ENCODE measurements at places on chromosomes 2 and 18. TPM values are rescaled to one million over a fixed set of nuclear protein-coding genes. Genes with fewer than 3 reads are reported as not detected.

DNA sequence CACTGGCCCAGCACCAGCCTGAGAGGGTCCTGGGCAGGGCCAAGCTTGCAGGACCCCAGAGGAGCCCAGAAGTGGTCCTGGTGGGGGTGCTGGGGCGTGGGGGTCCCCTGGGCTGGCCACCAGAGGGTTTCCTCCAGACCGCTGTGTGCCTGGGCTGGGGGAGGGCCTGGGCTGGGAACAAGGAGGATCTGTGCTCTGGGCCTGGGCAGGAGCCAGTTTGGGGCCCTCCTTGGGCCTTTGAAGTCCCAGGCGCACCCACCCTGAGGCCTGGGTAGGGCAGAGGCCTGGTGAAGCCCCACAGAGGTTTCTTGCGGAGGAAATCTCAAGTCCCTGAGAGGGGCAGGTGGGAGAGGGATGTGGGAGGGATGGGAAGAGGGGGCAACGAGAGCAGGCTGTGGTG, 63.4 kb upstream of the GPC1 start:
- DNase-seq = no peak
- H3K4me3 ChIP-seq = no peak overlapping the region
- H3K4me1 ChIP-seq = no peaks in the 10 kb centered on the region

GRCh38 chr2:150909090-150909489, 352.6 kb downstream of the RBM43 start:
- DNase-seq = no peak
- no peak overlapping the region for H3K4me3 ChIP-seq
- H3K27me3 ChIP-seq = no peaks in the 10 kb centered on the region
- H3K27ac ChIP-seq = no peak overlapping the region
- H3K36me3 ChIP-seq = no peaks in the 10 kb centered on the region

GRCh38 chr18:6948281-6949055, 169.1 kb downstream of the LAMA1 start:
- H3K4me1 ChIP-seq = no peaks in the 10 kb centered on the region
- no peaks in the 10 kb centered on the region for H3K27me3 ChIP-seq
- no peak overlapping the region for H3K27ac ChIP-seq
- no peak for DNase-seq
- H3K36me3 ChIP-seq = no peaks in the 10 kb centered on the region

GRCh38 chr18:45828917-45829811, 3.7 kb downstream of the SIGLEC15 start:
- H3K4me3 ChIP-seq = no peak overlapping the region
- H3K27ac ChIP-seq = no peak overlapping the region
- H3K4me1 ChIP-seq = peaks cover 20% of the 10 kb centered on the region
- no peak for DNase-seq
- H3K36me3 ChIP-seq = no peaks in the 10 kb centered on the region

DNA sequence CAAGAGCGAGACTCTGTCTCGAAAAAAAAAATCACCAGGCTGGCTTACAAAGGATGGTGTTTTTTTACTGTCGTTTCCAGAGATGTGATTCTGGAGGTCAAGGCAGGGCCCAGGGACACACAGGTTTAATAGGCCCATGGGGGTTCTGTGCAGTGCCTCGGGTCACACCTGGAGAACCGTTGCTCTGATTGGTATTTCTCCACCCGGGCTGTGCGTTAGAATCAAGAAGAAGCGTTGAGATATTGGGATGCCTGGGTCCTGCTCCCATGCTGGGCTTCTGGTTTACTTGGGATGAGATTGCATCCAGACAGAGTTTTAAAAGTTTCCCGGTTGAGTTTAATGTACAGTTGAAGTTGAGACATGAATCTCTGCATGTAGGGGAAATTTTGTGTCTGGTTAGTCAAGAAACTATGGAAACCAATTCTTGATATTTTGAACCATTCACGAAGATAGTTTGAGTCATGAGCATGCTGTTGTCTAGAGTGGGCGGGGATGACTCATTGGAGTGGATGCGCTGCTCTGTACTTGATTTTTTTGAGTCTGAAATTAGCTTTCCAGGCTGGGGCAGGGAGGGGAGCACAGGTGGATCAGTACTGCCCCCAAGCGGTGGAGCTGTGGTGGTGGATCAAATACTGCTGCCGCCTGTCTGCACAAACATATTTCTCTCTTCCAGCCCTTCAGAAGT, 50.1 kb downstream of the GREB1 start:
- H3K4me3 ChIP-seq = no peak overlapping the region
- no peaks in the 10 kb centered on the region for H3K4me1 ChIP-seq
- DNase-seq = peak; percentile 49
- no peak overlapping the region for H3K27ac ChIP-seq
- H3K36me3 ChIP-seq = no peaks in the 10 kb centered on the region

- H3K4me1 ChIP-seq = no peaks in the 10 kb centered on the region
- no peak for DNase-seq
- no peaks in the 10 kb centered on the region for H3K27me3 ChIP-seq
- no peak overlapping the region for H3K4me3 ChIP-seq
Measured at GRCh38 chr2:104068665-104069064, 785.2 kb upstream of the POU3F3 start.

GRCh38 chr18:7980656-7981055, 413.5 kb downstream of the PTPRM start:
- H3K27me3 ChIP-seq = no peaks in the 10 kb centered on the region
- no peak overlapping the region for H3K27ac ChIP-seq
- no peaks in the 10 kb centered on the region for H3K4me1 ChIP-seq

DNA sequence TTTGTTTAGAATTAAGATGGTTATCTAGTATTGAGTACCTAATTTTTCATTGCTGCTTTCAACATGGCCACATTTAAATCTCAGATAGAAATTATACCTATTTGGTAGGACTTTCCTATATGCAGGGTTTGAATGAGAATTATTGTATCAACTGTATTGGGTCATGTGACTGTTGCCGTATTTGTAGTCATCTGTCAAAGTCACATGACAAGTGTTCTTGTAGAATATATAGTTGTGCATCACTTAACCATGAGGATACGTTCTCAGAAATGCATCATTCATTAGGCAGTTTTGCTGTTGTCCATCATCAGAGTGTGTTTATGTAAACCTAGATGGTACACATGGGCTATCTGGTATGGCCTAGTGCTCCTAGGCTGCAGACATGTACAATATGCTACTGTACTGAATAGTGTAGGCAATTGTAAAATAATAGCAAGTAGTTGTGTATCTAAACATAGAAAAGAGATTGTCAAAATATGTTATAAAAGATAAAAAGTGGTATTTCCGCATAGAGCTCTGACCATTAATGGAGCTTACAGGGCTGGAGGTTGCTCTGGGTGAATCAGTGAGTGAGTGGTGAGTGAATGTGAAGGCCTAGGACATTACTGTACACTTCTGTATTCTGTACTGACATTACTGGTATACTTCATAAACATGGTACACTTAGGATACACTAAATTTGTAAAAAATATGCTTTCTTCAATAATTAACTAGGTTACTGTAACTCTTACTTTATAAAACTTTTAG, 123.7 kb downstream of the MAP4K4 start:
- H3K27me3 ChIP-seq = no peaks in the 10 kb centered on the region
- peak overlapping the region; percentile 46 for H3K27ac ChIP-seq
- H3K4me1 ChIP-seq = peaks cover 44% of the 10 kb centered on the region
- no peak for DNase-seq
- H3K4me3 ChIP-seq = no peak overlapping the region
- H3K36me3 ChIP-seq = peaks cover 14% of the 10 kb centered on the region

- DNase-seq = no peak
- H3K4me1 ChIP-seq = no peaks in the 10 kb centered on the region
- no peak overlapping the region for H3K27ac ChIP-seq
- no peaks in the 10 kb centered on the region for H3K36me3 ChIP-seq
- no peak overlapping the region for H3K4me3 ChIP-seq
- no peaks in the 10 kb centered on the region for H3K27me3 ChIP-seq
Measured at GRCh38 chr2:240369801-240370585, 65.5 kb upstream of the GPC1 start.

DNA sequence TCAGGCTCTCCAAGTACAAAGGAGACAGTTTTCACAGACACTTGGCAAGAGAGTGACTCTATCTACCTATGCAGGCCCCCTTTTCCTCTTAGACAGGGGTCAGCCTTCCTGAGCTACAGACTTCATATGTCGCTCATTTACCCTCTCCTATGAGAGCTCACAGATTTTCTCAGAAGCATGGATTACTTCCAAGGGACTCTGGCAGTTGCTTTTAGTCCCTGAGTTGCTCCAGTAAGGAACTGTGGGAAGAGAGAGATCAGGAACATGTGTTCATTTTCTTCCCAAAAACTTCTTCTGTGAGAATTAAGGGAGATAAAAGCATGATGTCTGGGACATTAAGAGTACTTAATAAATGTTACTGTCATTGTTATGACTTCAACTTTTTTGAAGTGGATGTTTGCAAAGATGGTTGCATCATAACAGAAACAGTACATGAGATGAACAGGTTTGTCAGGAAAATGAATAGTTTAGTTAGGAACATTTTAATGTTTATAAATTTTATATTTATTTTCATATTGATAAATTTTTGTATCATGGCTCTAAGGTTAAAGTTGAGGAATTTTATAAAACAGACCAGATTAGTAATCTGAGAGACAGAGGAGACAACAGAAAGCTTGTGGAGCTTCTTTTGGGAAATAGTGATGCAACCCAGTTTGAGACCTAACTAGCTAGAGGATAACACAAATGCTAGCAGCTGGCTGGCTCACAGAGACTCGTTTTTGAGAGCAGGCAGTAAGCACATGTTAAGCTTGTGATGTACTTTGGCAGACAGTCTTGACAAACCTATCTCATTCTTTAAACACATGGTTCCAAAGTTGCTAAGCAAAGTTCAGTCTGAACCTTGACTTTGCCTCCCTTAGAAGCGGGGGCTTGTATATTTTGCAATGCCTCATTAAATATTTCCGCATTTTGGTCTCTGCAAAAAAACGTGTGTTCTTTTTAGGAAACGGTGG, 21.7 kb upstream of the UGP2 start:
- H3K27ac ChIP-seq = no peak overlapping the region
- no peak overlapping the region for H3K4me3 ChIP-seq
- H3K4me1 ChIP-seq = no peaks in the 10 kb centered on the region
- no peaks in the 10 kb centered on the region for H3K36me3 ChIP-seq
- no peak for DNase-seq

DNA sequence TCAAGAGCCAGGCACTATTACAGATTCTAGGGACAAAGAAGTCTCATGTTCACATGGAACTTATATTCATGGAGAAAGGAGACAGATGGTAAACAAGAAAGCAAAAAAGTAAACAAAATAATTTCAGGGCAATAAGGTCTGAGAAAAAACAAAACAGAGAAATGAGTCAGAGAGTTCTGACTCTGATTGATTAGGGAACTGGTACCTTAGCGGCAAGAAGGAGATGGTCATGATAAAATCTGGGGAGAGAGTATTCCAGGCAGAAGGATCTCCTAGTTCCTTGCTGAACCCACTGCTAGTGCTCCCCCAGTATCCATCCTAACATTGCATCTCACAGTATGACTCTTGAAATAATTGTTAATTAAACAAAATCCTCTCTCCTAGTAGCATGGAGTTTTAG, 161.8 kb upstream of the KLF7 start:
- no peak overlapping the region for H3K4me3 ChIP-seq
- H3K4me1 ChIP-seq = peaks cover 11% of the 10 kb centered on the region
- DNase-seq = no peak
- H3K36me3 ChIP-seq = no peaks in the 10 kb centered on the region
- H3K27ac ChIP-seq = no peak overlapping the region

- H3K27me3 ChIP-seq = no peaks in the 10 kb centered on the region
- H3K36me3 ChIP-seq = no peaks in the 10 kb centered on the region
- H3K4me1 ChIP-seq = no peaks in the 10 kb centered on the region
- no peak overlapping the region for H3K27ac ChIP-seq
Measured at GRCh38 chr2:25000036-25000435, 28.3 kb upstream of the DNAJC27 start.

DNA sequence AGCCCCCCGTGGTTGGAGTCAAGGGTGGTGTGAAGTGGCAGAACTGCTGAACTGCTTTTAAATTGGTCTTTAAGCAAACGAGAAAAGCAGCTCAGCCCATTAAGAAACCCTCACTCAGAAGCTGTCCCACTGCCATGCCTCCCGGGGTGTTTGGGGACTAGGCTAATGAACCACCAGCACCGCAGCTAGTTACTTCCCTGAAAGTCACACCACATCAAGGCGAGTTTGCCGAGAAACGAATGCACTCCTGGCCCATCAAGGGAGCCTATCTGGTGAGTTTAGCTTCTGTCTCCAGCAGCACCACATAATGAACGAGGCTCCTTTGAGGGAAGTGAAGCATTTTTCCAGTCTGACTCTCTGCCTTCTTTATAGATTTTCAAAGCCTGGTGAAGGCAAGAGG, 14.6 kb upstream of the ALK start:
- no peak overlapping the region for H3K27ac ChIP-seq
- DNase-seq = no peak
- H3K4me1 ChIP-seq = no peaks in the 10 kb centered on the region
- H3K27me3 ChIP-seq = no peaks in the 10 kb centered on the region
- no peaks in the 10 kb centered on the region for H3K36me3 ChIP-seq

GRCh38 chr2:196480653-196481323, 158.7 kb upstream of the CCDC150 start:
- no peak overlapping the region for H3K27ac ChIP-seq
- H3K4me1 ChIP-seq = no peaks in the 10 kb centered on the region
- no peaks in the 10 kb centered on the region for H3K36me3 ChIP-seq

GRCh38 chr2:191014653-191015020, 666 bp upstream of the STAT1 start:
- DNase-seq = no peak
- no peaks in the 10 kb centered on the region for H3K27me3 ChIP-seq
- peaks cover 38% of the 10 kb centered on the region for H3K4me1 ChIP-seq
- H3K4me3 ChIP-seq = peak overlapping the region; percentile 90
- peaks cover 1% of the 10 kb centered on the region for H3K36me3 ChIP-seq
- H3K27ac ChIP-seq = peak overlapping the region; percentile 84

DNA sequence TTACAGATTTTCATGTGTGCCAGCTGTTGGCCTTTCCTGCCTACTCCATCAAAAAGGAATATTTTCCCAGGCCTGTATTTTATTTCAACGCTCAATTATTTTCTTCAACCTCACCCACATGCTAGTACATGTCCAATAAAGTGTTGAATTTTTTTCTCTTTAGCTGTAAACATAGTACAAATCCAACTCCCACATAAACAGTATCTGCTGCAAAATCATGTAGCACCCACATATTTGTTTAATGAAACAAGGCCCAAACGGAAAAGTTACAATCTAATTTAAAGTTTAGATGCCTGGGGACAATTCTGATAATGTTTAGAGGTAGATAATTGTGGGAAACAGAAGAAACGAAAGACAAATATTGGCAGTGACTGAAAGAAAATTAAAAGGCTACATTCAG, 275.4 kb upstream of the ACVR2A start:
- H3K27ac ChIP-seq = no peak overlapping the region
- no peaks in the 10 kb centered on the region for H3K36me3 ChIP-seq

DNA sequence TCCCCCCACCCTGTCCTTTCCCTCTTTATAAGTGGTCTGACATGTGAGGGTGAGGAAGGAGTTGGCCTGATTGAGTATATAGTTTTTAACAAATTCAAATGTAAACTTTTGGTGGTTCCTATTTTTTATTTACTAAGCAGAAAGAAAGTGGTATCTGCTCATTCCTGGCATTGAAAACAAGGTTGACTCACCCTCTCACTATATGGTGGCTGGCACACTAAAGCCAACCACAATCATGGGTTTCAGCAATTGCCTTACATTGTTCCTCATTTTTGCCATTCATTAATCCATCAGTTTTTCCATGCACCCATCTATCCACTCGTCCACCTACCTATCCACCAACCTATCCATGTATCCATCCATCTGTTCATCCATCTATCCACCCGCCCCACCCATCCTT, 75.4 kb upstream of the IGFBP5 start:
- no peak for DNase-seq
- H3K27ac ChIP-seq = no peak overlapping the region
- no peaks in the 10 kb centered on the region for H3K27me3 ChIP-seq
- no peaks in the 10 kb centered on the region for H3K36me3 ChIP-seq

Gene INSIG2
- total RNA-seq = 29.5 TPM

Gene MBOAT2
- 4.7 TPM for total RNA-seq

Gene CIDEA
- total RNA-seq = not detected

Gene SNORC
- 0.94 TPM for total RNA-seq

Data from B cell (primary cell).